ENCODE measurements at places on chromosomes 5 and 9. TPM values are rescaled to one million over a fixed set of nuclear protein-coding genes. Genes with fewer than 3 reads are reported as not detected.

GRCh38 chr9:127495884-127496555 is 44.7 kb downstream of the LRSAM1 start:
- peaks cover 63% of the 10 kb centered on the region for H3K36me3 ChIP-seq
- H3K27ac ChIP-seq = no peak overlapping the region
- no peak overlapping the region for H3K4me3 ChIP-seq

Gene SVEP1
- 23.6 TPM for total RNA-seq

Gene RASGEF1C
- total RNA-seq = 1.1 TPM

DNA sequence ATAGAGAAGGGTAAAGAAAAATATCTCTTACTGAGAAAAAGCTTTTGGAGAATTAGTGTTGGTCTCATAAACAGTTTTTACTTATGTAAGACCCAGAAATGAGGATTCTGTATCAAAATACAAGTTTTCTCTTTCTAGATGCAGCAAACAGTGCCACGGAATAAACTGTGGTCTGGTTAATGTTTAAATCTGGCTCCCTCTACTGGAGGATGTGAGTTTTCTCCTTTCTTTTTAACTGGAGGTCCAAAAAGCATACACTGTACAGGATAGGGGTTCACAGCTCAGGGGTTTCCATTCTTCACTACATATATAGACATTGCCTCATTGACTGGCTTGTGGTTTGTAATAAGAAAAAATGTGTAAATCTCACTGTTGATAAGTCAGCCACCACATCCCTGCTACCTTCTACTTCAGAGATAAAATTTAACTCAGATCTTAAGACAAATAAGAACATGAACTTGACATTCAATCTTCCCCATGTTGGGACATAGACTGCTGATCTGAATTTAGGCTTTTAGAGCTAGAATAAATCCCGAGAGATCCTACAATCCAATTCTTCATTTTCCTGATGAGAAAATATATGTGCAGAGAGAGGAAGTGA is 98.9 kb downstream of the CFAP95 start:
- no peak overlapping the region for H3K27ac ChIP-seq
- H3K4me1 ChIP-seq = no peaks in the 10 kb centered on the region
- no peak overlapping the region for H3K4me3 ChIP-seq
- DNase-seq = no peak
- no peaks in the 10 kb centered on the region for H3K27me3 ChIP-seq

GRCh38 chr9:35976726-35977125 is 18.8 kb upstream of the OR2S2 start:
- no peaks in the 10 kb centered on the region for H3K36me3 ChIP-seq
- H3K27ac ChIP-seq = no peak overlapping the region
- H3K27me3 ChIP-seq = no peaks in the 10 kb centered on the region
- DNase-seq = no peak

Gene SPINK7
- total RNA-seq = not detected

Gene ZNF658
- 5.5 TPM for total RNA-seq

- H3K27ac ChIP-seq = peak overlapping the region; percentile 65
- H3K4me1 ChIP-seq = no peaks in the 10 kb centered on the region
- H3K4me3 ChIP-seq = no peak overlapping the region
- no peaks in the 10 kb centered on the region for H3K27me3 ChIP-seq
- no peak for DNase-seq
These were observed 27.8 kb downstream of the CSF1R start for GRCh38 chr5:150058480-150059126.

DNA sequence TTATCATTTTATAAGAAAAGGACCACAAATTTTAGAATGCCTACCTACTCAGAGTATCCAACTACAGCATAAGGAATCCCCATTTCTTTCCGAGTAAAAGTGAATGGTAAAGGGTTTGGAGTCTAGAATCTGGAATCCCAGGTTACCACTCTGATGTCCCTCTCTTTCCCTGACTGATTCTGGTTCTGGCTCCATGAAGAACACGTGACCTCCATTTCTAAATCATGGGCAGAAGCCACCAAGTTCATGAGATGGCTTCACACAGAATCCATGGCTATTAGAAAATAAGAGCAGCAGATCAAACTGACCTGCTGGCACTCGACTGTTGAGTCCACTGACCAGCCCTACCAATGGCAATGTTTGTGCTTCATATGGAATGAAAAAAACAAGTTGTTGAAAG is 40.7 kb downstream of the PFDN1 start:
- DNase-seq = no peak
- no peak overlapping the region for H3K27ac ChIP-seq
- no peaks in the 10 kb centered on the region for H3K36me3 ChIP-seq
- no peaks in the 10 kb centered on the region for H3K27me3 ChIP-seq

Gene INVS
- 18.2 TPM for total RNA-seq

DNA sequence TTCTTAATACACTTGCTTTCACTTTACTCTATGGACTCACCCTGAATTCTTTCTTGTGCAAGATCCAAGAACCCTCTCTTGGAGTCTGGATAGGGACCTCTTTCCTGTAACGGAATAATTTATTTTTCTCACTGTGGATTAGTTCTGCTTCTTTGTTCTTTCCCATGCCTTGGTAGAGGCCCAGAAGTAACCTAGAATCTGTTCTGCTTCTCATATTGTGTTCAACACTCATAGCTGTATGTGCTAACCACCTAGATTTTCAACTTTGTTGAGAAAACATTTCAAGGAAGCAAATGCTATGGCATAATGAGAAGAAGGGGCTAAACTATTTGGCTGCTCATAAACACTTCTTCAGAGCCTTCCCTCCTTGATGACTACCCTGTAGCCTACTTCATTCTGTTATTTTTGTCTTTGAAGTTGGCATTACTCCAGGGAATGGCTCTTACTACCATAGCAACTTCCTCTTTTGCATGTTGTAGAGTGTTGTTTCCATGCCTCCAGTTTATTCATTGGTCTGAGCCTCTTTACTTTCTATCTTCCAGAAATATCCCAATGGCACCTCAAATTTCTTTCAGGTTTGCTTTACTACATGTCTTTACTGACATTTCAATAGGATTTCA is 74.3 kb downstream of the KIAA0825 start:
- no peaks in the 10 kb centered on the region for H3K27me3 ChIP-seq
- DNase-seq = no peak
- no peak overlapping the region for H3K4me3 ChIP-seq
- no peaks in the 10 kb centered on the region for H3K4me1 ChIP-seq

DNA sequence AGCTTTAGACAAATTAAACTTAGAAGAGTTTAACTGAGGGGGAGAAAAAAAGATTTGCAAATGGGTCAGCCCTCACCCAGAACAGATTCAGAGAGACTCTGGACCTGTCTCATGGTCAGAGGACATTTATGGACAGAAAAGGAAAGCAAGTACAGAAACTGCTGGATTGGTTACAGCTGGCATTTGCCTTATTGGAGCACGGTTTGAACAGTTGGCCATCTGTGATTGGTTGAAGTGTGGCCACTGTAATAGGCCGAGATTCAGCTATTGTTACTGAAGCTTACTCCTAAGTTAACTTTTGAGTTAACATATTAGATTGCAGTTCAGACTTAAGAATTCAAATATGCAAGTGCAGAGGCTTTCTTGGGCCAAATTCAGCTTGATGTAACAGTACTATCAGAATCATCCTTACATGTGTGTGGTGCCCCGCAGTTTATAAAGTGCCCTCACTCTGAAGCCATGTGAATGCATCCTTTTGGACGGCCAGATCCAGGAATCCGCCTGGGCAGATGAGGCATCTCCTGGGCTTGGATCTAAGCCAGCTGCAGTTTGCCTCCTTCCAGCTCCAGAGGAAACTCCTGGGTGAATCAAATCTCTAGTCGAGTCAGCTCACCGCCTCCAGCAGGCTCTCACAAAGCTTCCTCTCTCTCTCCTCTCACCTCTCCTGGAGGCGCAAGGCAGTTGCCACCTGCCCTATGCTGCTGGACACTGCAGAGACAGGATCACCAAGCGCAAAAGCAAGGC is 165.2 kb downstream of the ADAMTS12 start:
- no peak overlapping the region for H3K27ac ChIP-seq
- H3K36me3 ChIP-seq = no peaks in the 10 kb centered on the region
- DNase-seq = no peak
- no peaks in the 10 kb centered on the region for H3K4me1 ChIP-seq
- H3K27me3 ChIP-seq = no peaks in the 10 kb centered on the region

DNA sequence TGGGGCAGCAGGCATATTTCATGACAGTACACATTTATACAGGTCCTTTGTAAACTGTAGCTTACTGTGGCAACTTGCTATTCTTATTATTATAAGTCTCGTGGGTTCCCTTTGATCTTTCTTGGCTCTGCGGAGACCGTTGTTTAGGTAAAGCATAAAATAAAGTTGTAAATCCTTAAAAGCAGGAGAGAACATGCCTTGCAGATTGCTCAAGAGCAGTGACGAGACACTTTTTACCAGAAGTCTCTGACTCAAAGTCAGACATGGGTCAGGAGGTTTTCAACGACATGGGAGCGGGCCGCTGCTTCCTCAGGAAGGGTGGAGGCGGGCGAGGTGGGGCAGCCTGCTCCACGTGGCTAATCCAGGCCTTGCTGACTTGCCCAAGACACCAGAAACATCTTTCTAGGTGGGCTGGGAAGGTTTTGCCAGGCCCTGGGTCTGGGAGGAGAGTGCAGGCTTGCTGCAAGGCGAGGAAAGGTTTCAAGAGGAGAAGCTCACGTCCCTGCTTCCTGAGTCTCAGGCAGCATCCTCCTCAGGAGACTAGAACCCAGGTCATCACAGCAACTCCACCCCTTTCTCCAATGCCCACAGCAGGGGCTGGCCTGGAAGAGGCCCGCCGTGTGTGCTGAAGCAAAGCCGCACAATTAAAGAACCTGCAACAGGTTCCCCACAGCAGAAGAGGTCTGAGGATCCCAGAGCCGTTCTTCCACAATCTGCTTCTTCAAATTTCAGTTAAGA is 6.5 kb downstream of the TBC1D2 start:
- peak; percentile 91 for DNase-seq
- no peaks in the 10 kb centered on the region for H3K27me3 ChIP-seq
- H3K4me1 ChIP-seq = peaks cover 8% of the 10 kb centered on the region
- H3K27ac ChIP-seq = peak overlapping the region; percentile 99

Gene SLC22A4
- 6.3 TPM for total RNA-seq

Gene SV2C
- 0.06 TPM for total RNA-seq

DNA sequence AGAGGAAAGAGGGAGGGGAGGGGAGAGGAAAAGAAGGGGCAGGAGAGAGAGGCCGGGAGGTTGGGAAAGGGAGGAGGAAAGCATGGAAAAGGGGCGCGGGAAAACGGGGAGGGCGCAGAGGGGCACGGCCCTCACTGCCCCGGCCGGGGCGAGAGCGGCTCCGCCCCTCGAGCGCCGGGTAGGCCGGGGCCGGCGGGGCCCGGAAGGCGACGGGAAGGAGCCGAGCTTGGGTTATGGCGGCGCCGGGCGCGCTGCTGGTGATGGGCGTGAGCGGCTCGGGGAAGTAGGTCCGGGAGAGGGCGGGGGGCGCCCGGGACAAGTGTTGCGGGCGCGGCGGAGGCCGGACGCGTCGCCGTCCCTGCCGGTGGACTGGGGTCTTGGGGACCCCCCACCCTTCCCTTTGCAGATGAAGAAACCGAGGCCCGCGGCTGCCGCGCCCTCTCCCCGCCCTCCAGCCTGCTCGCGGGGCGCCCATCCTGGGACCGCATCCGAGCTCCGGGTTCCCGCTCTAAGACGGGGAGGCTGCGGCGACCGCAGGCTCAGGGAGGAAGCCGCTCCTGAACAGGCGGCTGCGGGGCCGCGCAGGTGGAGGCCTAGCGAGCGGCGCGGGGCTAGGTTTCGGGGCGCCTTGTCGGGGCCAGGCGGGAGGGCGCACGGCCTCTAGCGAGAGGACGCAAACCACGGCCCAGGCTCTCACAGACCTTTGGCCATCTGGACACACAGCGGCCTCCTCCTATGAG is at the start of gene IDNK:
IDNK (plus strand) TSS at position 205 of the 740 bp plus-strand sequence; CDS start at position 234, 29 bp downstream.
- H3K4me3 ChIP-seq = peak within 1 kb of the TSS; percentile 87
- no peaks in the 10 kb centered on the region for H3K36me3 ChIP-seq
- H3K27me3 ChIP-seq = no peaks in the 10 kb centered on the region
- H3K27ac ChIP-seq = peak within 1 kb of the TSS; percentile 95

DNA sequence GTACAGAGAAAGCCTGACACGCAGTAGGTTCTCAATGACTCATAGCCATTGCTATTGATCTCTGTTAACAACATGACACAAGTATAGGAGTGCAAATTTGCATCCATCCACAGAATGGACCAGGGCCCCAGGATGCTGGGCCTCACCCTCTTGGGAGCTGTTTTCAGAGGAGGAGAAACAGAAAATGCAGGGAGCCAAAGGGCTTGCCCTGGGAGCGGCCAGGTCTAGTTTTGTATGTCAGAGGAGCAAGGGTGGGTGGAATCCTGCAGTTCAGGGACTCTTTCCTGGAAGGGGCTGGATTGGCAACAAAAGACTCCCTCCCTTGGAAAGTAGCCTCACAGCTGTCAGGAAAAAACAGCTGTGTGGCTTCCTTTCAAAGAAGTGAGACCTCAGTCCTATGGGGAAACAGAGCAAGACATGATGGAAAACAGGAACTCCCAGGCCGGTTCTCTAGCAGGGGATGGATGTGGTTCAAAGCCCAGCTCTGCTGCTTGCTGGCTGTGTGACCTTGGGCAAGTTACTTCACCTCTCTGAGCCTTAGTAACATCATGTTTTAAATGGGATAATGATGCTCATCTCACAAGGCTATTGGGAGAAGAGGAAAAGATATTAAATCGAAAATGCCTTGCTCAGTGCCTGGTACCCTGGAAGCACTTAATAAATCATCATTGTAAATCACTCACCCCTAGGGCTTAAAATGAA is 50.5 kb upstream of the SH3PXD2B start:
- H3K4me1 ChIP-seq = no peaks in the 10 kb centered on the region
- H3K4me3 ChIP-seq = no peak overlapping the region
- H3K27ac ChIP-seq = no peak overlapping the region
- no peaks in the 10 kb centered on the region for H3K27me3 ChIP-seq
- DNase-seq = peak; percentile 38

GRCh38 chr9:127569886-127570401 is 42.1 kb upstream of the STXBP1 start:
- H3K4me3 ChIP-seq = peak overlapping the region; percentile 67
- peaks cover 12% of the 10 kb centered on the region for H3K4me1 ChIP-seq
- no peaks in the 10 kb centered on the region for H3K27me3 ChIP-seq
- peak overlapping the region; percentile 85 for H3K27ac ChIP-seq
- DNase-seq = no peak

DNA sequence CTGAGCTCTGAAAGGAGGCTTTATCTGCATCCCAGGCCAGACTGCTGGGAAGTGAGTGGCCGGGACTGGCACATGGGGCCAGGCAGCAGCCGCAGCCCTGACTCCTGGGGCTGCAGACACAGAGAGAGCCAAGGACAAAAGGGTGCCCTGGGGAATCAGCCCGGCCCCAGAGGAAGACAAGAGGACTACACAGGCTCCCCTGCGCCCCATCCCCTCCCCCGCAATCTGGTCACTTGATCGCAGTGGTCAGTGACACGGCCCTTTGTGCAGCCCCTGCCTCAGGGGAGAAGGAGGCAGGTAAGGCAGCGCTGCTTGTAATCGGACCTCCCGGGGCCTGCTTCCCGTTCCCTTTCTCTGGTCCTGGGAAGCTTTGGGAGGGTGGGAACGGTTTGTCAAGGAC is 55.5 kb upstream of the FUBP3 start:
- no peak overlapping the region for H3K27ac ChIP-seq
- DNase-seq = no peak
- H3K4me3 ChIP-seq = no peak overlapping the region
- H3K27me3 ChIP-seq = peaks cover 18% of the 10 kb centered on the region

GRCh38 chr5:6235726-6236125 is 142.6 kb downstream of the MED10 start:
- H3K27me3 ChIP-seq = no peaks in the 10 kb centered on the region
- no peak overlapping the region for H3K27ac ChIP-seq
- no peaks in the 10 kb centered on the region for H3K4me1 ChIP-seq
- H3K36me3 ChIP-seq = no peaks in the 10 kb centered on the region

GRCh38 chr5:148443241-148443640 is 59.5 kb downstream of the FBXO38 start:
- no peaks in the 10 kb centered on the region for H3K36me3 ChIP-seq
- no peak overlapping the region for H3K4me3 ChIP-seq
- H3K27me3 ChIP-seq = no peaks in the 10 kb centered on the region
- no peak overlapping the region for H3K27ac ChIP-seq
